Gastroesophageal sphincter (tissue), 4 donors: ENCODE measurements at places on chromosomes 2 and 18.

DNA sequence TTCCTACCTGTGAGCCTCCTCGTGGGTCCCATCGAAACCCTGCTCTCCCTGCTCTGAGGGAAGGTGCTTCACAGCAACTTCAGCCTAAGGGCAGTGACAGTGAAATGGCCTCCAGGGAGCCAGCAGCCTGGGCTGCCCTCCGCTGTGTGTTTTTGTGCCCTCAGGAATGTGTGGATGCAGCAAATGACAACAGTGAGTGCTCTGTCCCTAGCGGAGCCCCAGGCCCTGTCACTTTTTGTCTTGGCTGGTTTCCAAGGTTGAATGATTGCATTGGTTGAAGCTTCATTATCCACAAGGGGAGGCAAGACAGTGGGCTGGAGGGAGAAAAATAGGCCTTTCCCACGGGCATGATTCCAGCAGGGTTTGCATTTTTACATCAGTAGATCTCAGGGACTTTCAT is 42.9 kb downstream of the STON1 start:
- no peak overlapping the region for H3K4me3 ChIP-seq
- H3K36me3 ChIP-seq: peaks cover 13% of the 10 kb centered on the region
- no peaks in the 10 kb centered on the region for H3K27me3 ChIP-seq
- no peak for ATAC-seq
- H3K4me1 ChIP-seq: peaks cover 18% of the 10 kb centered on the region

GRCh38 chr18:58453167-58453808 is 175.6 kb downstream of the ALPK2 start:
- no peaks in the 10 kb centered on the region for H3K27me3 ChIP-seq
- ATAC-seq: no peak
- H3K27ac ChIP-seq: no peak overlapping the region
- H3K4me1 ChIP-seq: no peaks in the 10 kb centered on the region
- no peak overlapping the region for H3K4me3 ChIP-seq

GRCh38 chr2:237774811-237775553 is 23.6 kb upstream of the RBM44 start:
- H3K27me3 ChIP-seq: no peaks in the 10 kb centered on the region
- peaks cover 98% of the 10 kb centered on the region for H3K36me3 ChIP-seq
- no peak overlapping the region for H3K4me3 ChIP-seq
- H3K27ac ChIP-seq: no peak overlapping the region
- H3K4me1 ChIP-seq: no peaks in the 10 kb centered on the region

GRCh38 chr2:123961576-123961975 is 63.5 kb upstream of the CNTNAP5 start:
- H3K4me1 ChIP-seq: no peaks in the 10 kb centered on the region

DNA sequence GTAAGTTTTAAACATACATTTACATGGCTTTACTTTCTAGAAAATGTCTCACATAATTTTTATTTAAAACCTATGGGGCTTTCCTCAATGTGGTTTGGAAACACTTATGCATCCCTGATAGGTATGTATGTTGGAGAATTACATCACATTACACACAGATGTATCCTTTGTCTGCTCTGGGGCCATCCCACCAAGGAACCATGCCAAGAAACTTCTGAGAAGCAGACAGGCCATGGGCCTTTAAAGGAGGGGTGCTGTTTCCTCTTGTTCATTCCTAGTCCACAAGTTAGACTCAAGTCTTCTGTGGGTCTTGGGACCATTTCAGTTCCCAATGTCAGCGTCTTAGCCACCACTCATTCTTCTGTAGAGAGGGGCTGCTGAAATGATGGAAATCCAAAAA is 162.0 kb upstream of the SETBP1 start:
- no peak for ATAC-seq
- H3K27ac ChIP-seq: no peak overlapping the region
- no peaks in the 10 kb centered on the region for H3K4me1 ChIP-seq
- H3K4me3 ChIP-seq: no peak overlapping the region
- no peaks in the 10 kb centered on the region for H3K27me3 ChIP-seq
